ENCODE measurements at places on chromosomes 2 and 18. TPM values are rescaled to one million over a fixed set of nuclear protein-coding genes. Genes with fewer than 3 reads are reported as not detected.

DNA sequence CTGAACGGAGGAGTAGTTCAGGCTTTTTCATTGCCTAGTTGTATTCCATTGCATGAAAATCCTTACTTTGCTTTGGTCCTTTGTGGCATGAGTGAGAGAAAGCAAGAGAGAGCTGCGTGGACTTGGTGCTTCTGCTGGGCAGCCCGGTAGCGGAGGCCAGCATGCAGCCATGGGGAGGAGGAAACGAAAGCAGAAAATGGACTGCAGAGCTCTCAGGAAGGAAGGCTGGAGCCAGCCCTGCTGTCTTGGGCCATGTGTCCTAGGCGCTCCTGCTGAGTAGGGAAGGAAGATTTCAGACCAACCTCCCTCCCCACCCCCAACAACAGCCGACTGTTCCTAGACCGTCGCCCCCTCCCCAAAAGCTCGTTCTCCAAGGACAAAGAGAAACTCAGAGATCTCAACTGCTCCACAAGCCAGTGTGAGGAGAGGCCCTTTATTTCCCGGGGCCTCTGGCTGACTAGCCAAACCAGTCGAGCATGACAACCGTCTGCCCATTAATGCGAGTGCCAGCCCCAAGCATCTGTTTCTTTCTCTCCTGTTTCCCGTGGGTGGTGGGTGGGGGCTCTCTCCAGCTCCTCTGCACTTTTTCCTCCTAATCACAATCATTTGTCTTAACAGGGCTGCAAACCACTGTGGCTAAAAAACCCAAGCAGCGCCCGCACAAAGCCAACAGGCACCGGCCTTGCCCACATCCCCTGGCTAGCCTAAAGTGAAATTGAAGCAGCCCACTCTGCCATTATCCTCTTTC lies 66.8 kb upstream of the FZD7 start:
- no peak for DNase-seq

GRCh38 chr2:29307519-29307918 lies 192.3 kb downstream of the CLIP4 start:
- no peak for DNase-seq

GRCh38 chr18:23563377-23564043 lies 22.8 kb downstream of the NPC1 start:
- DNase-seq = no peak

DNA sequence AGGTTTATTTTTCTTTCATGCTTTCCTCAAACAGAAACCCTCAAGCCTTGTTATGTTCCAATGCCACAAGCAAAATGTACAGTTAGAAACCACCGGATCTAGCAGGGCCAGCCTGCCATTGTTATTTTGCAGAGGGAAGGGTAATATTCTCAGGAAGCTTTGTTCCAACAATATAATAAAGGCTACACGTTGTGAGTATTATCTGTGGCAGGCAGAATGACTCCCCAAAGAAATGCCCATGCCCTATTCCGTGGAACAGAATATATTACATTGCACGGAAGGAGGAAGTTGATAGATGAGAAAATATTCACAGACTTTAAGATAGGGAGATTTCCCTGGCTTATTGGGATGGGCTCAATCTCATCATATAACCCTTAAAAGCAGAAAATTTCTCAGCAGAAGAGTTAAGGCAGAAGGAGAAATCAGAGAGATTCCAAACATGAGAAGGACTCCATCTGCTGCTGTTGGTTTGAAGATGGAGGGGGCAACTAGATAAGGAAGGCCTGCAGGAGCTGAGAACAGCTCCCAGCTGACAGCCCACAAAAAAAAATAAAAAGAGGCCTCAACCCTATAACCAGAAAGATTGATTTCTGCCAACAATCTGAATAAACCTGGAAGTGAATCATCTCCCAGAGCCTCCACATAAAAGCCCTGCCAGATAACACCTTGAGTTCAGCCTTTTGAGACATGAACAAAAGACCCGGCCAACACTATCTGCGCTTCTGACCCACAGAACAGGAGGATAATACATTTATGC lies 466.6 kb downstream of the LPIN1 start:
- DNase-seq = peak; percentile 52

Gene RNU2-63P
- total RNA-seq = not detected
